Retina (tissue), 1 donor: ENCODE measurements at places on chromosomes 11 and 22.
A peak's percentile ranks its signal among the peaks of the same experiment; 100 is the strongest.

DNA sequence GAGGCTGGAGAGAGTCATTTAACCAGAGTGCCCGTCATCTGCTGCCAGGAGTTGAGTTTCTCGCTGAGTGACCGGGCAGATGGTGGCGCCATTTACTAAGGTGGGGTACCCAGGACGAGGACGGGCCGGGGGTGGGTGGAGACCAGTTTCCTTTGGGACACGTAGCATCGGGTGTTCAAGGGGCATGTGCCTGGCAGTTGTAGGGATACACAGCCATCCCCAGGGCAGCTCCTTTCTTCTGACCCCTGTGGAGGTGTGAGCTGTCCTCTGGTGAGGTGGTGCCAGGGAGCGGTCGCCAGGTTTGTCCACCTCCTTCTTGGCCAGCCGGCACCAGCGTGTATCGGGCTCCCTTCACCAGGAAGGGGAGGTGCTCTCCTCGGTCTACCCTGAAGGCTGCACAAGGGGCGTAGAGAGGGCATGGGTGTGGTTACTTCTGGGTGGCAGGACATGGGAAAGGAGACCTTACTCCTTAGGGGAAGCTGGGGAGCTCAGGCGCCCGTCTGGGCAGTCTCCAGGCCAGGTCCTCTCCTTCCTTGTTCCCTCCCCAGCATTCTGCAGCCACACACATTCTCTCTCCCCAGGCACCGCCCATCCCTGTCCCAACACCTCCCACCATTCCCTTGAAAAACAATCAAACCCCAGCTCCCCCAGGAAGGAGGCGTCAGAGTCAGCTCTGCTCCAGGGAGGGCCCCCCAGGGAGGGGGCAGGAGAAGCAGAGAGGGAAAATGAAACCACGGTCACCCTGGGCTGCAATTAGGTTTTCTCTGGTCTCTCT, 10.3 kb upstream of the MB start:
- DNase-seq: peak; percentile 62

DNA sequence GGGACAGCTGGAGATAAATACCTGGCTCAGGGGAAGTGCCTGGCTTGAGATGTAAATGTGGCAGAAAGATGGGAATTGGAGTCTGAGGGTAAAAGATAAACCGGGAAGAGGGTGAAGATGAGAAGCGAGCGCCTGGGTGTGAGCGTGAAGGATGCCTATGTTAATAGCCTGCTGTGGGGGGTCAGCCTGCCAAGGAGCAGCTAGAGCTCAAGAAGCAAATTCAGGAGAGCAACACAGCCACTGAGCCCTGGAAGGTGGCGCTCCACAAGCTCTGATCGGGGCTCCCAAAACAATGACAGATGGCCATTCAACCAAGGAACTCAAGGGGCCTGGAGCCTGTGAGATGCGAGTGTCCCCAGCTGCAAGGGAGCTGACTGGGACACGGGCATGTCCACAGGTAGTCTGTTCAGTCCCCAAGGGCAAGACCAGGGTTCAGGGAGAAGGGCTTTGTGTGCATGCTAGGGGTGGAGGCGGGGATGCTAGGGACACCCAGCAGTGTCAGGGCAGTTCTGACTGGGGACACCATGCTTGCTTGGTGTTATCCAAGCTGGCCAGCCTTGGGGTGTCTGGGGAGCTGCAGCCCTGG, 2.8 kb downstream of the GSC2 start:
- no peak for DNase-seq

GRCh38 chr11:87252869-87253268, 215.1 kb downstream of the TMEM135 start:
- DNase-seq: no peak

- DNase-seq: no peak
Observed at GRCh38 chr11:13297917-13298356, 20.3 kb downstream of the BMAL1 start.

DNA sequence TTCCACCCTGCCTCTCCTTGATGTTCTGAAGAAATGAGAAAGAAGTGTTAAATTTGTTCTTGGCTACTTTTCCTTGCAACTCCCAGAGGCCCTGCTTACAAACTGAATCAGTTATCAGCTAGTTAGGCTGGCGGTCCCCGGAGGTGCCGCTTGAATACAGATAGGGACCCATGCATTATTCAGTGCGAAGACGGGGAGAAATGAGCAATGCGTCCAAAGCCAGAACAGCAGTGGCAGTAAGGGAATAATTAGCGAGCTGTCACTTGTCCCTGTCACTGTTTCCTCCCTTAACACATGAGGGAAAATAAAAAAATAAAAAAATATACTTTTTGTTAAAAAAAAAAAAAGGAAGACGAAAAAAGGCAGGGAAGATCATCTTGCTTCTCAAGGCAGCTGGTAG, 528.1 kb downstream of the MN1 start:
- peak; percentile 54 for DNase-seq

GRCh38 chr22:38874529-38875222, 2.7 kb upstream of the CBX6 start:
- DNase-seq: no peak

GRCh38 chr11:121482231-121483129, 29.7 kb upstream of the SORL1-AS1 start:
- no peak for DNase-seq

DNA sequence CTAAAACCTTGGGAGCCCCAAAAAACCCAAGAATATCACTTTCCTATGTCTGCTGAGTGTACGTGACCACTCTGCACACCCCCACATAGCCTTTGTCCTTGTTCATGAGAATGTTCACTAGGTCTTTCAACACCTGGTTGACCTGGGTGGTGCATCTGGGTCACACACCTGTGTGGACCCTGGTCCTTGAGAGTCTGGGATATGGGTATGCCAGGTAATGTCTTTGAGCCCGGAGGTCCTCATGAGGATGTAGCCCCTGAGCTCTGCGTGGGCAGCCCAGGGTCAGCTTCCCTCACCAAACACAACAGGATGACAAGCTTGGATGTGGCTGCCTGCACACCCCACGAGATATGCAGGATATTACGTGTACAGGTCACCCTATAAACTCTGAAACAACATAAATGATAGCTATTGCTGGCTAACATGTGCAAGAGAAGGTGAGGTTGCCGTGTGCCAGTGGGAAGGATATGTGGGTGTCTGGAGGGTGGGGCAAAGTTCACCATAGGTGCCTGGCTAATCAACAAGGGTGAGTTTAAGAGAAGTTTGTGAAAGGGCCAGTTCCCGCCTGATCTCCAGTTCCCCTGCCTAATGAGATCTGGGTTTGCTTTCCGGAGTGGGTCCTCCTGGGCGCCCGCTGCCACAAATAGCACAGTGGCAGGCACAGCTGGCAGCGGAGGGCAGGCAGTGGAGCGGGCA, 1.4 kb upstream of the PPARA start:
- DNase-seq: no peak
